Esophagus squamous epithelium (tissue), 5 donors: ENCODE measurements at places on chromosomes 1 and 21.

DNA sequence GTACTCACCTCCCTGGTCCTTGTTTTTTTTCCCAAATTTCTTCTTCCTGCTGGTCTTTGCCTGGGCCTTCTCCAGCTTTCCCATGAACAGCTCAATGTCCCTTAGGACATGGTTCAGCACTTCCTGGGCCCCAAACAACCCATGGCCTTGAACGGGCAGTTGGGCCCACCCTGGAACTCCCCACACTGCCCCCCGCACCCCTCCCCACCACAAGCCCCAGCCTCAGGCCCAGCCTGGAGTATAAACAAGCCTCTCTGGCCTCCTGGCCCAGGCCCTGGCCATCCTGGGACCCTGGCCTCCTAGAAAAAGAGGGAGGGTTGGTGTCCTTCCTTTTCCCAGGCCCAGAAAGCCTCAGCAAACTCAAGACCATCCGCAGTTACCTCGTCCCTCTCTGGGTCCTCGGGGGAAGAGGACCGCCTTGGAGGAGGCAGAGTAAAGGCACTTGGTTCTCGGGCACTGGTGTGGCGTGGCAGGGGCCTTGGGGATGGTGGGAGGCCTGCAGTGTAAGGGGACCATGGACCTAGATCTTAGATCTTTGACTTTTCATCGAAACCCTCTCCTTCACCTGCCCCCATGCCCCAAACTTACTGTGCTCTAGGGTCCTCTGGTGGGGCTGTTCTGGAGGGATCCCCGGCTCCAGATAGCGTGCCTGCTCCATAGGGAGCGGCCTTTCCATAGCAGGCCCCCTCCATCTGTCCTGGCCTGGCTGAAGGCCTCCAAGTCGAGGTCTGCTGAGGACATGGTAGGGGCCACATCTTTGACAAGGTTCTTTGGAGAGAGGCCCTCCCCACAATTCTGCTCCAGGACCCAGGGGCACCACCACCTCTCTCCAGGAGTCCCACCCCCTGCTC, 5.6 kb downstream of the EPS8L3 start:
- H3K4me3 ChIP-seq: no peak overlapping the region
- H3K36me3 ChIP-seq: no peaks in the 10 kb centered on the region
- H3K4me1 ChIP-seq: peaks cover 3% of the 10 kb centered on the region
- no peak overlapping the region for H3K27ac ChIP-seq
- no peaks in the 10 kb centered on the region for H3K27me3 ChIP-seq
- no peak for DNase-seq

DNA sequence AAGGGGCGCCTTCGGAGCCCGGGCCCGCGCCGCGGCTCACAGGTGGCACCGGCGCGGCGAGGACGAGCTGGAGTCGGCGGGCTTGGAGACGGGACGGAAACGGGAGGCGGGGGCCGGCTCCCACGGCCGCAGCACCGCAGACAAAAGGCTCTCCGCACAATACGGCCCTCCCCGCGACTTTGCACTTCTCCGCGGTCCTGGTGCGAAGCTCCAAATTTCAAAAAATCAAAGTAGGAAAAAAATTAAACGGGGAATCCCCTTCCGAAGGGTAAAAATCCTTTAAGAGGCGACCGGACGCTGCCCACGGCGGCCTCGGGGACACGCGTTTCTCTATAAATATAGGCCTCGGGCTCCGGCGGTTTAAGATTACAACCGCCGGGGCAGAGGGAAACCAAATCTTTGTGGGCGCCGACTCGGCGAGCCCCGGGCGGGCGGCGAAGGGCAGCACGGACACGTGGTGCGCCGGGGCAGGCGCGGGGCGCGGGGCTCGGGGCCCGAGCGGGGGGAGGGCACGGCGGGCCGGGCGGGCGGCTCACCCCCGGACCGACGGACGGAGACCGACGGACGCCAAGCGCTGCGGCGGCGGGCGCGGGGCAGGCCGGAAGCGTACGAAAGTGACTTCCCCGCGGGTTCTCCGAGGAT, 453 bp downstream of the PABPC4 start:
- no peak for DNase-seq
- peak overlapping the region; percentile 97 for H3K4me3 ChIP-seq
- H3K27me3 ChIP-seq: no peaks in the 10 kb centered on the region
- peaks cover 8% of the 10 kb centered on the region for H3K36me3 ChIP-seq

- H3K36me3 ChIP-seq: no peaks in the 10 kb centered on the region
- H3K4me3 ChIP-seq: no peak overlapping the region
- no peak for DNase-seq
- peak overlapping the region; percentile 74 for H3K27ac ChIP-seq
- no peaks in the 10 kb centered on the region for H3K27me3 ChIP-seq
- peaks cover 74% of the 10 kb centered on the region for H3K4me1 ChIP-seq
Measured at GRCh38 chr1:43541721-43542401, 11.2 kb downstream of the PTPRF start.

DNA sequence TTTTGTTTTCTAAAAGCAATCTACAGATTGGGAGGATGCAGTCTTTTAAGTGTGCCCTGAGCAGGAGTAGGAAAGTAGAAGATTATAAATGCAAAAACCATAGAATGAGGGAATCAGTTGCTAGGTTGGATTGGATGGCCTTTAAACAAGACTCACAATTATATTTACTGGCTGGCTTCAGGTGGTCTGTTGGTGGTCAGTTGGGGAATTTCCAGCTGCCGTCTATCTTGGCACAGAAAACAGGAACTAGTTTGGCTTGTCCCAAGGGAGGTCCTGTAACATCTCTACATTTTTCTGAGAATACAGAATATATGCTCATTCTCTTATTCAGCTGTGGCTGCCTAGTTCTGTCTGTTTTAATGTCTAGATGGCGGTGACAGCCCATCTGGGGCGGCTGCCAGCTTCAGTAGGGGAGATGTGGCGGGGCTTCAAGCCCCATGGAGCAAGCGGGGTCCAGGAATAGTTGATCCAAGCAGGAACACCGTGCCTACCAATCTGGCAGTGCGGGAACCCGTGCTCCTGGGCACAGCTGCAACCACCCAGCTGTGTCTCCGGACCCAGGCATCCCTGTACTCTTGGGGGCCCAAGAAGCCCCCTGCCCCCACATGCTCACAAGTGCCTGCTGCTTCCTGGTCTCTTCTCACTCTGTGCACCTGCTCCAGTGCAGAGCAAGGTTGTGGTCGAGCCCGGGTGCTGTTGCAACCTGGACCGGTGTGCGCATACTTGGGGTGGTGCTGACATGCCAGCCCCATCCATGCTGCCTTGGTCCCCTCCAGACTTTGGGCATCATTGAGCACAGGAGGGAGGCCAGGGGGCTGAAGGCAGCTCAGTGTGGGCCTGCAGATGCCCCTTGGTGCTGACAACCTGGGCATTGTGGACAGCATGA, 1182.6 kb downstream of the AMY1C start:
- H3K27me3 ChIP-seq: no peaks in the 10 kb centered on the region
- H3K36me3 ChIP-seq: no peaks in the 10 kb centered on the region
- no peak for DNase-seq
- no peak overlapping the region for H3K27ac ChIP-seq
- no peaks in the 10 kb centered on the region for H3K4me1 ChIP-seq
- H3K4me3 ChIP-seq: no peak overlapping the region

DNA sequence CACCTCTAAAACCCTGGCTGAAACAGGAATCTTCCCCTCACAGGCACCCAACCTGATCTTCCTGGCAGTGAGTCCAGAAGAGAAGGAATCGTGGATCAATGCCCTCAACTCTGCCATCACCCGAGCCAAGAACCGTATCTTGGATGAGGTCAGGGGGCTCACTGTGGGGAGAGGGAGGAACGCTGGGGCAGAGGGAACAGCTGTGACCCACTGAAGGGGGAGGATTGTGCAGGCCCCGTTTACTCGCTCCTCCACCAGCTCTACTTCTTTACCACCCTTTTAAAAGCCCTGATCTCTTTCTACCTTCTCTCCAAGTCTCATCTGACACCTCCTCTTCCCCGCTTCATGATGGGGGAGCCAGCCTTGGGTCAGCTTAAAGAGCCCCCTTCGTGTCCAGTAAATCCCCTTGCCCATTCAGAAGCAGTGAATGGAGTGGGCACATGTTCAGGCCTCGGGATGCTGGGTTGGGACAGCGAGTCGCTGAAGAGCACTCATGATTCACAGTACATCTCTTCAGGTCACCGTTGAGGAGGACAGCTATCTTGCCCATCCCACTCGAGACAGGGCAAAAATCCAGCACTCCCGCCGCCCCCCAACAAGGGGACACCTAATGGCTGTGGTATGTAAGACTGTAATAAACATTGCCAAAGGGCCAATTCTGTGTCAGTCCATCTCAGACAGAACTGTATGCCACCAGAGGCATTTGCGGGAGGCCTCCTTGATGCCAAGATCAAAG, 7.3 kb downstream of the PLEKHO1 start:
- H3K27me3 ChIP-seq: no peaks in the 10 kb centered on the region
- peaks cover 51% of the 10 kb centered on the region for H3K36me3 ChIP-seq
- H3K4me1 ChIP-seq: peaks cover 89% of the 10 kb centered on the region
- no peak overlapping the region for H3K4me3 ChIP-seq

- no peaks in the 10 kb centered on the region for H3K36me3 ChIP-seq
- no peak for DNase-seq
- H3K27me3 ChIP-seq: no peaks in the 10 kb centered on the region
- no peak overlapping the region for H3K4me3 ChIP-seq
- H3K27ac ChIP-seq: no peak overlapping the region
Measured at GRCh38 chr21:40257342-40257741, 390.1 kb downstream of the PCP4 start.

GRCh38 chr1:52670604-52671003, 27.5 kb downstream of the COA7 start:
- no peaks in the 10 kb centered on the region for H3K36me3 ChIP-seq
- no peak overlapping the region for H3K4me3 ChIP-seq
- no peak overlapping the region for H3K27ac ChIP-seq
- H3K4me1 ChIP-seq: peaks cover 6% of the 10 kb centered on the region
- DNase-seq: no peak
- no peaks in the 10 kb centered on the region for H3K27me3 ChIP-seq

GRCh38 chr1:58782178-58783089, 1.4 kb downstream of the JUN start:
- H3K4me3 ChIP-seq: peak overlapping the region; percentile 84
- H3K27ac ChIP-seq: peak overlapping the region; percentile 99
- DNase-seq: peak; percentile 31
- H3K27me3 ChIP-seq: no peaks in the 10 kb centered on the region
- no peaks in the 10 kb centered on the region for H3K36me3 ChIP-seq
- H3K4me1 ChIP-seq: peaks cover 7% of the 10 kb centered on the region

DNA sequence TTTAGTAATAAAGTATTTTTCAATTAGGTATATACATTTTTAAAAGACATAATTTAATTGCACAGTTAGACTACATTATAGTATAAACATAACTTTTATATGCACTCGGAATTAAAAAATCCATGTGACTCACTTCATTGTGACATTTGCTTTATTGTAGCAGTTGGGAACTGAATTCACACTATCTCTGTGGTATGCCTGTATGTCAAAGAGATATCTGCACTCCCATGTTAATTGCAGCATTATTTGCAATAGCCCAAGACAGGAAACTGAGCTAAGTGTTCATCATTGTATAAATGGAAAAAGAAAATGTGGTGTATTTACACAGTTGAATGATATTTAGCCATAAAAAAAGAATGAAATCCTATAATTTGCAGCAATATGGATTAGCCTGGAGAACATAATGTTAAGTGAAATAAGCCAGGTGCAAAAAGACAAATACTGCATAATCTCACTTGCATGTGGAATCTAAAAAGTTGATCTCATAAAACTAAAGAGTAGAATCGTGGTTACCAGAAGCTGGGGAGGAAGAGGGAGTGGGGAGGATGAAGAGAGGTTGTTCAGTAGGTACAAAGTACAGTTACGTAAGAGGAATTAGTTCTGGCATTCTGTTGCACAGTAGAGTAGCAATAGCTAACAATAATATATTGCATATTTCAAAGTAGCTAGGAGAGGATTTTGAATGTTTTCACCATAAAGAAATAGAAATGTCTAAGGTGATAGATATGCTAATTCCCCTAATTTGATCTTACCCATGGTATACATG, 64.8 kb downstream of the DPT start:
- no peak overlapping the region for H3K27ac ChIP-seq
- H3K27me3 ChIP-seq: no peaks in the 10 kb centered on the region
- DNase-seq: no peak

DNA sequence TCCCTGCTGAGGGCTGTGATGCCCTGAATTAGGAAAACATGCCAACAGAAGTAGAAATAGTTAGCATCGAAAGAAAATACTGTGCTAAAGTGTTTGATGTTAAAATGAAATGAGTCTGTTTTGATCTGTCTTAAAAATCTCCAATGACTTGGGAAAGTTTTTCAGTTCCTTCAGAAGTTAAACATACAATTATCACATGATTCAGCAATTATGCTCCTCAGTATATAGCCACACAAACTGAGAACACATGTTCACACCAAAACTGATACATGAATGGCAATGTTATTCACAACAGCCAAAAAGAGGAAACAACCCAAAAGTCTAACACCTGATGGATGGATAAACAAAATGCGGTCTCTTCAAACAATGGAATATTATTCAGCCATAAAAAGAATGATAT, 130.6 kb downstream of the PTPN14 start:
- H3K36me3 ChIP-seq: no peaks in the 10 kb centered on the region
- H3K27me3 ChIP-seq: no peaks in the 10 kb centered on the region
- no peak for DNase-seq
- H3K4me3 ChIP-seq: no peak overlapping the region

DNA sequence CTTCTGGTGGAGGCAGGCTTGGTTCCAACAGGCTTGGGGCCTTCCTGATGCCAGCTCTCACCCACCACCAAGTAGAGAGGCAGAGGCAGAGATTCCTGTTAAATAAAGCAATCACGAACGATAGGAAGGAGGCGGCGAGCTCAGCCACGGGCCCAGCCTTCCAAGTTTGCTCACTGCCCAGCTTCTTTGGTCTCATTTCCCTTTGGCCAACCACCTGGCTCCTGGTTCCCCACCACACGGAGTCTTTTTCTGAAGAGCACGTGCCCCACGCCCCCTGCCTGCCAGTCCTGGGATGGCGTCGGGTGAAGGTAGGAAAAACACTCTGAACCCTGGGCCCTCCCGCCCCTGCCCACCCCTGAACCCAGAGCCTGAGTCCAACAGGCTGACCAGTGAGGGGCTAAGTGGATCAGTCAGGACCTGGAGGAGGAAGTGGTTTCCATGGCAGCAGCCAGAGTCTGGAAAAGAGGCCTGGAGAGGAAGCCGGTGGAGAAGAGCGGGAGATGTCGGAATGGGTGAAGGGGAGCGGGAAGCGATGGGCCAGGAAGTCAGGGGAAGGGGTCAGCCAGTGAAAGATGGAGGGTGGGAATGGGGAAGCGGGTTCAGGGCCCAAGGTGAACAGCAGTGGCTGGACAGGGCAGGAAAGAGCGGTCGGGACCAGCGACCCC, 158.2 kb upstream of the KLHDC7A start:
- H3K27ac ChIP-seq: no peak overlapping the region
- H3K4me3 ChIP-seq: no peak overlapping the region
- H3K27me3 ChIP-seq: no peaks in the 10 kb centered on the region
- no peaks in the 10 kb centered on the region for H3K36me3 ChIP-seq
- DNase-seq: no peak

DNA sequence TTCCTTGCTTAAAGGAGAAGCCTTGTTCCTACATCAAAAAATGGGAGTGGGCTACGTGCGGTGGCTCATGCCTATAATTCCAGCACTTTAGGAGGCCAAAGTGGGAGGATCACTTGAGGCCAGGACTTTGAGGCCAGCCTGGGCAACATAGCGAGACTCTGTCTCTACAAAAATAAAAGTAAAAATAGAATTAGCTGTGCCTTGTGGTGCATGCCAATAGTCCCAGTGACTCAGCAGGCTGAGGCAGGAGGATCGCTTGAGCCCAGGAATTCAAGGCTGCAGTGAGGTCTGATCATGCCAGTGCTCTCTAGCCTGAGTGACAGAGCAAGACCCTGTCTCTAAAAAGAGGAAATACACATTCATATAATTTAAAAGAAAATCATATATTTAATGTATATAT, 127.1 kb downstream of the C1orf21 start:
- no peaks in the 10 kb centered on the region for H3K36me3 ChIP-seq
- peak overlapping the region; percentile 29 for H3K27ac ChIP-seq
- peaks cover 5% of the 10 kb centered on the region for H3K4me1 ChIP-seq
- no peak overlapping the region for H3K4me3 ChIP-seq
- DNase-seq: no peak
